ENCODE measurements at places on chromosomes 2 and 18.

DNA sequence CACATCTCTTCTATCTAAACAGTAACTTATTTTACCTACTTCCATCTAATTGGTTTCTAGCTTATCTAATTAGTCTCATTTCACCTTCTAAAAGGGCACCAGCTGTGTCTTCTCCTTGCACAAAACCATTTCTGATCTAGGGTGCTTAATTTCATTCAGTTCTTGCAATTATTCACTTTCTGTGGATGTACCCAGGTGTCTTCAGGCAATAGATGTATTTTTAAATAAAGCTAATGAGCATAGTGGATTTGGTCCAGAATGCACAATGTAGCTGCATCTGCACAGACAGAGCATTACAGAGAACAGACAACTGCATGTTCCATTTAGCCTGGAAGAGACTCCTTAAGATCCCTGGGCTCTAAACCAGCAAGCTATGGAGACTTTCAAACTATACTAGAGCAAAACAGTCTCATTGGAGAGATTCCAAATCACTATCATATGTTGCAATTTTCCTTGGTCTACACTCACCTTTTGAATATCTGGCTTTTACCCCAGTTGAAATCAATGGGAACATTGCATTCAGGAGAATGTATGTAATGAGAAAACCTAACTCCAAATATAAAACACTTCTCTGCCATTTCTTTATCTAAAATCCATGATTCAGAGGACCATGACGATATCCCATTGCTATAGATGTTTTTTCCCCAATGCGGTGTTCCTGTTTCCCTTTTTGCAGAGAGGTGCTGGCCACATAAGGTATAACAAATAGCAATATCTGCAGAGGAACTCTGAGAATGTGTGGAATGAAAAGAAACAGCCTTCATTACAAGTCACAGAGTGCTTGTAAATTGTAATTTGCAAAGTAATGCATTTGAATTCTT is 3.5 kb upstream of the RFX8 start:
- no peak for DNase-seq

DNA sequence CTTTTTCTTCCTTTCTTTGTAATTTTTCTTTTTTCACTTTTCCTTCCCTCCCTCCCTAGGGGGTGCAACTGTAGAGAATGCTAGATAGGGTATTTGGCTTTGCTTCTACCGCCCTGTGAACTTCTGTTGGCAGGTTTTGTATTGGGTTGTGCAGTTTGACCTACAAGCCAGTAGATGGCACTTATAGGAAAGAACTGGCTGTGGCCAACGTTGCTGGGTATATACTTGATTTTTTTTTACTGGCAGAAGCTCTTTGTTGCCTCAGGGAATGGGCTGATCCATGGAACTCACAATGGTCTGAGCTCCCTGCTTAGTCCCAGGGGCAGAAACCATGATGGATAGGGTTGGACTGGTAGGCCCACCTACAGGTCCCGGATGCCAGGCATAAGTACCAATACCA is 1019.5 kb upstream of the LRRTM1 start:
- peak; percentile 49 for DNase-seq

GRCh38 chr2:5409898-5410381 is 282.2 kb upstream of the SOX11 start:
- DNase-seq, result no peak

DNA sequence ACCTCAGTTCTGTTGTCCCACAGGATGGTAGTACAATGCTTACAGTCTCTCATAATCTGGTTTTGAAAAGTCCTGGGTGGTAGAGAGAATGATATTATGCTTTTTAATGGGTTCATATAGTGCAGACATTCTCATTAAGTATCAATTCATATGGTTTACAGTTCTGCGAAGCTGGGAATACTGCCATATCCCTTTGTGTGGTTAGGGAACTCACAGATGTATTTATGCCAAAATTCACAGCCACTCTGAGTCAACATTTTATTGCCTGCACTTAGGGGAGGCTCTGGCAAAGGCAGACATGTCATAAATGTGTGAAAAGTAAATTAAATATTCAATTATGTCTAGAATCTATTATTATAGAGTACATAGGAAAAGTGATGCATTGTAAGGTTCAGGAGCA is 808.2 kb downstream of the SUCLG1 start:
- no peak for DNase-seq

DNA sequence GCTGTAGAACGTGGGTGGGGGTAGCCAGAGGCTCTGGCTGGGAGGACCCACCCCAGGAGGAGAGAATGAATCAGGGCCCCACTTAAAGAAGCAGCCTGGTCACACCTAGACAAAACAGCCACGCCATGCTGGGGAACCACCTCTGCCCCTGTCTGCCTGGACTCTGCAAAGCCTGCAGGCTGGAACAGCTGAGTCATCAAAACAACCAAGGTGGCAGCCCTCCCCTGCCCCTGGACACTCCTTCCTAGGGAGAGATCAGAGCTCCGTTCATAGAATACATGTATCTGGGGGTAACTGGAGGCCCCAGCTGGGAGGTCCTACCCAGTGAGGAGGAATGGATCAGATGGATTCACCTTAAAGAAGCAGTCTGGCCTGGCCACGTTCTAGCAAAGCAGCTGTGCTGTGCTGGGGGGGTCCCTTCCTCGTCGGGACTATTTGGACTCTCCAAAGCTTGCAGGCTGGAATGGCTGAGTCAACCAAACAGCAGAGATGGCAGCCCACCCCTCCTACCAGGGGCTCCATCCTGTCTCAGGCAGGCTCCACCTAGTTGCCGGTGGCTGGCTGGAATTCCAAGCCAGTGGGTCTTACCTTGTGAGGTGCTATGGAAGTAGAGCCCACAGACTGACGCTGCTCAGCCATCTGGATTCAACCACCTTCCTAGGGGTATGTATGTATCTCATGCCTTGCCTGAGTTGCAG is 50.5 kb upstream of the NT5C1B start:
- no peak for DNase-seq
